B cell (primary cell): ENCODE measurements at places on chromosomes 7 and 10. TPM values are rescaled to one million over a fixed set of nuclear protein-coding genes. Genes with fewer than 3 reads are reported as not detected.

DNA sequence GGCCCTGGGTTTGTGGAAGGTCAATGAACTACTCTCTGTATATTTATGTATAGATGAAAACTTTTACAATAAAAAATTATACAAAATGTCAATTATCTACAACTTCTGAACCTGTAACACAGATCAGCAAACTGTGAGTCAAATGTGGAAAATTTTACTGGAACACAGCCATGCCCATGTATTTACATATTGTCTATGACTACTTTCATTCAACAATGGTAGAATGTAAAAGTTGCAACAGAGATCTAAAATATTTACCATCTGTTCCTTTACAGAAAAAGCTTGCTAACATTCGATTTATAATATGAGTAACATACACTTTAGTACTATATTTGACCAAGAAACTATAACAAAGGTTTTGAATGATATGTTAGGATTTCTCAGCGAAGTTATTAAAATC lies 481.6 kb downstream of the PARD3 start:
- H3K36me3 ChIP-seq: no peaks in the 10 kb centered on the region
- no peaks in the 10 kb centered on the region for H3K27me3 ChIP-seq
- no peak overlapping the region for H3K4me3 ChIP-seq
- no peaks in the 10 kb centered on the region for H3K4me1 ChIP-seq

- DNase-seq: no peak
- peak overlapping the region; percentile 88 for H3K27ac ChIP-seq
- H3K27me3 ChIP-seq: no peaks in the 10 kb centered on the region
- no peak overlapping the region for H3K4me3 ChIP-seq
These were observed 5.8 kb downstream of the VSIR start for GRCh38 chr10:71767420-71768035.

DNA sequence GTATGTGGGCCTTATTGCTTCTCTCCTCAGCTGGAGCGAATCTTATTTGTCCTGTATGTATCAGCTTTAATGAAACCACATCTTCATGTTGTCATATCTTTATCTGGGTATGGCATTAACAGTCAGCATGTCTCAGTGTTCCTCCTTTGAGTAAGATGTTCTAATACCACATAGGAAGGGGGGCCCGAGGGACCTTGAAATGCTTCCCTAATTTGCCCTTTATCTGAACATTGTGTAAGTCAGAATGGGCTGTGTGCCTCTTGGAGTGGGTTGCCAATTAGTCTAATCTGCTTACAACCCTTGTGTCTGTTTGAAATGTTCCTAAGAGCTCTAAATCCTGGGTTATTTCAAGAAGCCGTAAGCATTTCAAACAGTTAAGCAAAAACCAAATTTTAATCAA lies 623.8 kb downstream of the SUGCT start:
- H3K27me3 ChIP-seq: no peaks in the 10 kb centered on the region
- no peak for DNase-seq
- no peaks in the 10 kb centered on the region for H3K4me1 ChIP-seq
- H3K36me3 ChIP-seq: no peaks in the 10 kb centered on the region
- H3K4me3 ChIP-seq: no peak overlapping the region

DNA sequence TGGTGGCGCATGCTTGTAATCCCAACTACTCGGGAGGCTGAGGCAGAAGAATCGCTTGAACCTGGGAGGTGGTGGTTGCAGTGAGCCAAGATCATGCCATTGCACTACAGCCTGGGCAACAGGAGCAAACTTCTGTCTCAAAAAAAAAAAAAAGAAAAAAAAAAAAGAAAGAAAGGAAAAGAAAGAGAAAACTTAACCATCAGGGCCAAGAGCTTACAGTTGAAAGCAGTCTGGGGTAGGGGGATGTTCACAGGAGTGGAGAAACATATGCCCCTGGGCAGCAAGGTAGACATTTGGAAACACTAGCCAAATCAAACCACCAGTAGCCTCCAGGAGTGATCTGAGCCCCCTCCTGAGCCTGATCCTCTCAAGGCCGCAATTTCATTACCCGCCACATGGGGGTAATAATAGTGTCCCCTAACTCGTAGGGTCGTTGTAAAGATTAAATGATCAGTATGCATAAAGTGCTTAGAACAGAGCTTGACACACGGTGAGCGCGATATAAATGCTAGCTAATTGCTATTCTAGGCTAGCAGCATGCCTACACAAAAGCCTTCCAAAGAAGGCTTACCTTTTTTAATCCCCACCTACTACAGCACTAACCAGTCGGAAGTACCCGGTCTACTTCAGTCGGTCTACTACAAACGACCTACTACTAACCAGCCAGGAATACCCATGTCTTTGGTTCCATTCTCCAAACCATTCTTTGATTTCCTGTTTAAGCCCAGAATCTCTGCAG lies 274.3 kb upstream of the NEBL start:
- peaks cover 9% of the 10 kb centered on the region for H3K27me3 ChIP-seq
- no peak overlapping the region for H3K27ac ChIP-seq
- no peak for DNase-seq
- no peaks in the 10 kb centered on the region for H3K4me1 ChIP-seq
- no peaks in the 10 kb centered on the region for H3K36me3 ChIP-seq

GRCh38 chr10:29820890-29821461 lies 186.2 kb upstream of the SVIL start:
- no peaks in the 10 kb centered on the region for H3K27me3 ChIP-seq
- no peak for DNase-seq
- no peak overlapping the region for H3K4me3 ChIP-seq
- H3K27ac ChIP-seq: no peak overlapping the region
- H3K36me3 ChIP-seq: no peaks in the 10 kb centered on the region

DNA sequence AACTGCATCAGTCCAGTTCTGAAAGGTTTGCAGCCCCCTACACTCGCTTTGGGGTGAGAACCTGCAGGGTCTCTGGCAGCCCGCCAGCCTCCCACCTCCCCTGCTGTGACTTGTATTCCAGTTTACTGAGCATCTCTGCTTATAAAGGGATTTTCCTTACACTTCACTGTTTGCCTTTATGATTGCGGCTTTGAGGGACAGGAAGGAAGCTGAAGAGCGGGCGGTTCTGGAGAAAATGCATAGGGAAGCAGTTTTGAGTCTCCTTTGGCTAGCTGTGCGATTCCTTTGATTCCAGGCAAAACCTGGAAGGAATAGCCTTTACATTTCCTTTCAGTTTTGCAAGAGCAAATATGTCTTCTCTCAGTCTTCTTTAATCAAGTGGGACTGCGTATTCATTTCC lies 65.0 kb upstream of the TRIM8 start:
- no peak for DNase-seq
- H3K36me3 ChIP-seq: no peaks in the 10 kb centered on the region
- H3K4me3 ChIP-seq: no peak overlapping the region
- no peak overlapping the region for H3K27ac ChIP-seq
- no peaks in the 10 kb centered on the region for H3K27me3 ChIP-seq

GRCh38 chr10:99926925-99927720 lies 82.6 kb downstream of the DNMBP start:
- peaks cover 7% of the 10 kb centered on the region for H3K36me3 ChIP-seq
- DNase-seq: no peak
- peaks cover 3% of the 10 kb centered on the region for H3K4me1 ChIP-seq
- no peak overlapping the region for H3K4me3 ChIP-seq

The NKX1-2 gene
- total RNA-seq: not detected in 2 replicates

The VSTM2A gene
- not detected in 2 replicates for total RNA-seq

The ZNF775 gene
- total RNA-seq: 12.1 and 12.5 TPM in 2 replicates

The HABP2 gene
- 0.10 TPM in 1 of 2 replicates, not detected in the other for total RNA-seq
